ENCODE measurements at places on chromosomes 1 and 21.
A peak's percentile ranks its signal among the peaks of the same experiment; 100 is the strongest.

DNA sequence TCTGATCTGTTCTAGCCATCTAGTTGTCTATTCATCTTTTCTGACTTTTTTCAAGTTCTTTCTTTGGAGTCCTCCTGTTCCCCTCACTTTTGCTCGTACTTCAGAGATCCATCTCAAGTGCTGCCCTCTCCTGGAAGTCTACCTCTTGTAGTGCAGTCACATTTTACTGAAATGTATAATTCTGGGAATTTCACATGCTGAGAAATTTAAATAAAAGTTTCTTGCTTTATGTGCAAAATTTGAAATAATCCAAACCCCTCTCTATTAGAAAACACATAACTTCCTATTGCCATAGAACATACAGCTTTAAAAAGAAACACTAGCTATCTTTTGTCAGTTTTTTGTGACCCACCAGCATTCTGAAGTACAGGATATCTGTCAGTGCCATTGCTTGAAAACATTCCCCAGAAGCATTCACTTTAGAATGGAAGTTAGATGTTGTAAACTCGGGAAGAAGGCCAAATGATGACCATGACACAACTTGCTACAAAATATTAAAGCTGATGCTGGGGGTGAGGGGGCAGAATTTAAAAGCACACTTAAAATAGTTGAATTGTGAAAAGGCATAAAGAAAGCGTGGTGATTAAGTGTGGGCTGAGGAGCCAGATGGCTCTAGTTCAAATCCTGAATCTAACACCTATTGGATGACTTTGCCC lies 22.0 kb downstream of the RLF start:
- DNase-seq = peak; percentile 26

DNA sequence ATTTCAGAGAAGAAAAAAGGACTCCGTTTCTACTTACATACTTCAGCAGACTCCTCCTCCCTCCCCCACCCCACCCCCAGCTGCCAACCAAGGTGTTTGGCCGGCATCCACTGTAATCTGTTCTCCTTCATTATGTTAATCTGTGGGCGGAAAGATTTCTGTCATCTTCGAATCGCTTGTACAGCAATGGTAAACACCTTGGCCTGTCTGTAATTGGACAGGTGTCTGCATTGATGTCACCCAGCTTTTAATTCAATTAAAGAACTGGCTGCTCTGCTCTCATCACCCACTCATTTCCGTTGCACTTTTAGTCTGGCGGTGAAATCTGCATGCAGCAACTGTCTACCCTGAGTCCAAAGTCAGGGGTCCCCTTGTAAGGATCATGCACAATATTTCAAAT lies 368.6 kb downstream of the USH2A start:
- no peak for DNase-seq

- no peak for DNase-seq
Measured at GRCh38 chr1:18232052-18232451, 124.5 kb downstream of the IGSF21 start.

DNA sequence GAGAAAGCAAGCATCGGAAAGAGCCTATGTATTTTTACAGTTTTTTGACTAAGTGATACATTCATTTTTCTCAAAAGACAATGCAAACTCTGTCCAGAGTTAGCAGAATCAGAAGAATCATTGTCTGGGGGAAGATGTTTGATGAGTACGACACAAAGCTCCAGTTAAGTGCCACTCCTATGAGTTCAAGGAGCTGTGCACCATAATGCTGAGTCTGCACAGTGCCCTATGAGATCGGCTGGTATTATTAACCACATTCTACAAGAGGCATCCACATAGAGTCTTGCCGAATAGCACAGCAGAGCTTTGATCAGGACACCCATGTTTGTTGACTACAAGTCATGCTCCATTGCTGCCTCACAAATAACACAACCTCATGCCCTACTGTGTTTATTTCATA lies 54.9 kb upstream of the RAP1GAP start:
- DNase-seq = no peak

GRCh38 chr1:30915491-30916230 lies 7.1 kb upstream of the SDC3 start:
- no peak for DNase-seq

DNA sequence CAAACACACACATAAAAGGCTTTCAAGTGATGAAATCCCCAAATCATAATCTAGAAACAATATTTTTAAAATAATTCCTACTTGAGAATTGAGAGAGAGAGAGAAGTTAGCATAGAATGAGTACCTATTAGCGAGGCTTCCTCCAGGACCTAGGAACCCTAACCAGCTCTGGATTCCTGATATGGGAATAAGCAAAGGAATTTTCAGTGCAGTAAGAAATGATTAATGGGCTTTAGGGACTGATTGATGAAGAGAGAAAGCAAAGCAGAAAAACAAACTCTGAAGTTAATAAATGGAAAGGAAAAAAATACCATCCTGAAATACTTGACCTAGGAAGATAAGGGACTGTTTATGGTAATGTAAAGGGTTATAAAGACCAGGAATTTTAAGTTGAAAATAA lies 60.6 kb downstream of the WARS2 start:
- DNase-seq = no peak

- no peak for DNase-seq
Measured at GRCh38 chr1:37631036-37631435, 3.7 kb downstream of the RSPO1 start.

DNA sequence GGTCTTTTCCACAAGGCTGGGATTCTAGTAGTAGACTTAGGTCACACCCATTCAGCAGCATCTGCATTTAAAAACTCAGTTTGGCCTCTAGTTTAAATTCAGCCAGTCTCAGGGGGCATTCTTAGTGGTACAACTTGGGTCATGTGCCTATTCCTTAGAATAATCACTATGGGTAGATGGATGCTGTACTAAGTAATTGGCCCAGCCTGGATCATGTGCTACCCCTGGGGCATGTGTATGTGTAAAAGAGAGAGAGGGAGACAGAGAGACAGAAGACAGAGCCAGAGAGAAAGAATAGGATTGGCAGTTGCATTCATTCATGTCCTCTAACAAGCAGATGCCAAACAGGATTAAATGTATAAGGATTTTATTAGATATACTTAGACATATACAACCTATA lies 13.6 kb upstream of the SYT14 start:
- DNase-seq = no peak

DNA sequence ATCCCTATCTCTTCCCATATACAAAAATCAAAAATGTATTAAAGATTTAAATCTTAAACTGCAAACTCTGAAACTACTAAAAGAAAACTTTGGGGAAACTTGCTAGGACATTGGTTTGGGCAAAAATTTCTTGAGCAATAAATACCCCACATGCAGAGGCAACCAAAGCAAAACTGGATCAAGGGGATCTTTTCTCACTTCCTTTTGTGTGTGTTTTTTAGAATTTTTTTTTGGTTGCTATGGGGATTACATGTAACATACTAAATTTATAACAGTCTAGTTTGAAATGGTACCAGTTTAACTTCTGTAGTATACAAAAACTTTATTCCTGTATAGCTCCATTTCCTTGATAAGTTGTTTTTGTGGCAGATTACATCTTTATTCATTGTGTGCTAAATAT lies 16.8 kb downstream of the MAST2 start:
- DNase-seq = no peak
